ENCODE measurements at places on chromosomes 13 and 19.

- no peak for DNase-seq
These were observed 1221.1 kb downstream of the SLITRK1 start for GRCh38 chr13:82661126-82661525.

DNA sequence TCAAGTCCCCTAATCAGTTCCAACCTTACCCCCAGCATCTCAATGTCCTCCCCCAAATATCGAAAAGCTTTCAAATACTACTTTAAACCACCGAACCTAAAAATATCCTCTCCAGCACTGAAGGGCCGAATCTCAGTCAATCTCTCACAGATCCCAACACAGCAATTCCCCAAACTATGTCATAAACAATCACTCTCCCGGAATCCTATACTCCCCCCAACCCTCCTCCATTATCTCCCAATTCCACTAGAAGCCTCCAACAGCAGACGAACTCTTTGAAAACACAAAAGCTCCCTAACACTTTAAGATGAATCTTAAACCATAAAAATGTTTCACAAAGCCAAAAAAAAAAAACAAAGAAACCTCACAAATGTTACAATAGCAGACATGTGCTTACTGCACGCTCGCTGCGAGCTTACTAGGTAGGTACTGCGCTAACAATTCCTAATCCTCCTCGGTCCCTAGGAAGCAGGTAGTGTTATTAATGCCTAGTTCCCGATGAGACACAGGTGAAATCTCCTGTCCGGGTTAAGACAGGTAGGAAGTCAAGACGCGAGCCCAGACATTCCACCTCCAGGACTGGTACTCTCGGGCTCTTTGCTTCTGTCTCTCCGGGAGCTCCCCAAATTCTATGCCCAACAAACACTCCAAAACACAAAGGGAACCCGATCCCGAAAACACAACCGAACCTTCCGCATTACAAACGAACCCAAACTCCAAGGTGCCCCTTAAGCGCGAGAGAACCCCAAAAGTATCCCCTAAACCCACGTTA, 14.2 kb downstream of the FBXO46 start:
- no peak for DNase-seq

DNA sequence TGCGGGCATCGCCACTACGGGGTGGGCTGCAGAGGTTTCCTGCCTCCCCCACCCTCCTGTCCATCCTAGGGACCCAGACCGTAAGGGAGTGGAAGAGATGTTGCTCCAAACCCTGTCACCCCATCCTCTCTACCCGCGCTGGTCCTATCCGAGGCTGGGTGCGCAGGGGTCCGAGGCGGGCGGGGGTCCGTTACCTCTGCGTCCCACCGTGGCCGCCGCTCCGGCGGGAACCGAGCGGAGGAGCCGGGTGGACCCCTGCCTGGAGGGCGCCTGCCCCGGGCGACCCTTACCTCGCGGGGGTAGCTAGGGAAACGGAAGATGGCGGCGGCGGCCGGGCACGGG, at the start of gene DGKH:
Gene DGKH (plus strand): TSS at position 307 of the 342 bp plus-strand sequence. CDS start 126 bp downstream, outside the sequence.
- no peak for DNase-seq

DNA sequence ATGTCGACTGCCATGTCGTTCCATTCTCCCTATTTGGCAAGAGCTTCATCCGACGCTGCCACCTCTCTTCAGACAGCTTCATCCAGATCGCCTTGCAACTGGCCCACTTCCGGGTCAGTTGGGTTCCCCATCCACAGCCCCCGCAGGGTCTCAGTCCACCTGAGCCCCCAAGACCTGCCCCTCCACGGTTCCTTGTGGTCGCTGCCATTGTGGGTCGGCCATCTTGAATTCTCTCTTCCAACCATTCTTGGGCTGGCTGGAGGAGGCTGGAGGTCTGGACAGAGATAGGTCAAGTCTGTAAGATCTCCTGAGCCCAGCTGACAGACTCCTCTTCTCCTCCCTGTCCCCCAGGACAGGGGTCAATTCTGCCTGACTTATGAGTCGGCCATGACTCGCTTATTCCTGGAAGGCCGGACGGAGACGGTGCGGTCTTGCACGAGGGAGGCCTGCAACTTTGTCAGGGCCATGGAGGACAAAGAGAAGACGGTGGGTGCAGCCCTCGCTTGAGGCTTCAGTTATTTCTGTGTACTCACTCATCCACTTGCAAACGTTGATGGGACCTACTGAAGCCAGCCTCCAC, 19.5 kb downstream of the CPT1C start:
- DNase-seq, result no peak
